ENCODE measurements at places on chromosomes 13 and 19.

GRCh38 chr13:43629691-43630480 lies 156.9 kb downstream of the ENOX1 start:
- no peak for DNase-seq

DNA sequence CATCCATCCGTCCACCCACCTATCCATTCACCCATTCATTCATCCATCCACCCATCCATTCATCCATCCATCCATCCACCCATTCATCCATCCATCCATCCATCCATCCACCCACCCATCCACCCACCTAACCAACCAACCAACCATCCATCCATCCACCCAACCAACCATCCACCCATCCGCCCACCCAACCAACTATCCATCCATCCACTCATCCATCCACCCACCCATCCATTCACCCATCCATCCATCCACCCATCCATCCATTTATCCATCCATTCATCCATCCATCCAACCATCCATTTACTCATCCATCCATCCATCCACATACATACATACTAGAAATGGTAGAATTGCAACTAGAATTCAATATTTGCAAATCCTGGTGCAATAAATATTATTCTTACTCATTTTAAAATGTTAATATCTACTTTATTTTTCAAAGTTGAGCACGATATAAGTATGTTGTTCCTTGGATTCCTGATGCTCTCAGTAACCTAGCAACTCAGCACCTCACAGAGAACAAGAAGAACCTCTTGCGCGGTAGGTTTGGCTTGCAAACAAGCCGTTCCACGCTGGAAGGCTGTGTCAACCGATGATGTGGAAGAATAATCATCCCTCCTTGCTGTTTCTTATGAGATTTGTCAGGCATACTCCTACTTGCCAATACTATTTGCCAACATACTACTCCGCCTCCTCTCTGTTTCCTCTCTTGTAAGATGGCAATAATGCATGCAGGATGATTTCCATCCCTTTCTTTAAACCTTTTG lies 111.7 kb downstream of the GNG7 start:
- no peak for DNase-seq

DNA sequence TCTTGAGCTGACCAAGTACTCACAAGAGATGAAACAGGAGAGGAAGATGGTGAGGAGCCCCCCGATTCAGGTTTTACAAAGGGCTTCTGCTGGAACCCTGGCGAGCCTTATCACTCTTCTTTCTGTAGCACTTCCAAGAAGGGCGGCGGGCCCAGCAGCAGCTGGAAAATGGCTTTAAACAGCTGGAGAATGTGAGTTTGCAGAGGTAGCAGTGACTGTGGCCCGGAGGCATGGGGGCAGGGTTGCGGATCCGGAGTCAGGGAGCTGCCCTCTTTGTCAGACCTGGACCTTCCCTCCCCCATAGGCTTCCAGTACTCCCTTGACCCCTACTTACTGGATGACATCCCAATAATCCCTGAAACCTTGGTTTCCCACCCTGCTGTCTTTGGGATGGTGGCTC lies 3.6 kb downstream of the TRIP10 start:
- no peak for DNase-seq

DNA sequence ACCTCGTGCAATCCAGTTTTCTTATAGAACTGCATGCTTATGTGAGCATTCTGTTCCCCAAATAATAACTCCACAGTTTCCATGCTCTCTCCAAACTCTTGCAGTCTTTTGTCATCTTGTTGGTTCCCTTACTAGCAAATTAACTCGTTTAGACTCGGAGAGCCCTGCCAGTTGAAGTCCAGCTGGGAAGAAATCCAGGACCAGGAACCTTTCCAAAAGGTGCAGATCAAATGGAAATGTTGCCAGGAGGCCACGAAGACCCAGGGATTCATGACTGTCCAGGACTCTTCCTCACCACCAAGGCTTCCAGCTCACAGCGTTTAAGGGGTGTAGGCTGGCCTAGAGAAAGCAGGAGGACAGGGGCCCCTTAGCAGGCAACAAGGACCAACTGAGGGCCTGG lies 2.1 kb upstream of the TDRD12 start:
- no peak for DNase-seq

GRCh38 chr13:39379118-39379517 lies 223.9 kb downstream of the LHFPL6 start:
- no peak for DNase-seq

DNA sequence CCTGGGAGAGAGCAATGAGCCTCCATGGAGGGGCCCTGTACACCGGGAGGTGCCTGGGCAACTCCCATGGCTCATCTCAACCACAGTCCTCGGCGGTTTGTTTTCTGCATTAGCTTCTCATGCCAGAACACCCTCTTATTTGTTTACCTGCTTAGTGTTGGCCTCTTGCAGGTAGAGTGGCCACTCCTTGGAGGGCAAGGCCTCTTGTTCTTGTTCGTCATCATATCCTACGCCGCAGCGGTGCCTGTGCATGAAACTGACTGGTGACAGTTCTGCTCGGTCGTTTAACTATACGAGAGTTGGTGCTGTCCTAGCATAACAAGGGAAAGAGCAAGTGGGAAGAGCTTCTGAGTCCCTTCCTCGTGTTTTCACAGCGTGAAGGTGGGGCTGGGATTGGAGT lies 40.5 kb upstream of the RNF113B start:
- DNase-seq, result no peak

- DNase-seq, result no peak
Measured at GRCh38 chr19:38840583-38840968, 9.0 kb upstream of the ECH1 start.

GRCh38 chr13:37429976-37430375 lies 168.6 kb downstream of the POSTN start:
- DNase-seq, result no peak

GRCh38 chr19:55384131-55384919 lies at the start of gene TMEM238:
Gene TMEM238 (minus strand): TSS chr19:55384292. CDS start chr19:55384259, 33 bp downstream.
- no peak for DNase-seq

- DNase-seq, result no peak
Measured at GRCh38 chr13:27967736-27968315, 1.3 kb downstream of the CDX2 start.

DNA sequence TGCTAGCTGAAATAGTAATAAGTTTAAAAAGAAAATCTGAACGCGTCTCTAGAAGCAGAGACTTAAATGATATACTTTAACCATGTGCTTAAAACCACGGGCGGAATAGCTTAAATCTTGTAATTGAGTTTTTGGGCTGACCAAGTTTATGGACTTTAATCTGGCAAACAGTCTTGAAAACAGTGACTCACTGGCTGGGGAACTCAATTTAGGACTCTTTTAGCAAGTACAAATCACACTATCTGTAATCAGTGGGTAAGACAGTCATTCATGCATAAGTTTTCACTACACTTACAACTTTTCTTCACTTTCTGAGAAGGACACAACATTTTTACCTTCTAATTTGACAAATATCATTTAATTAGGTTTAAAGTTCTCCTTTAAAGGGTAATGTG lies 26.8 kb downstream of the ZNF627 start:
- DNase-seq, result no peak

- no peak for DNase-seq
Measured at GRCh38 chr13:32746474-32746873, 160.2 kb downstream of the PDS5B start.

DNA sequence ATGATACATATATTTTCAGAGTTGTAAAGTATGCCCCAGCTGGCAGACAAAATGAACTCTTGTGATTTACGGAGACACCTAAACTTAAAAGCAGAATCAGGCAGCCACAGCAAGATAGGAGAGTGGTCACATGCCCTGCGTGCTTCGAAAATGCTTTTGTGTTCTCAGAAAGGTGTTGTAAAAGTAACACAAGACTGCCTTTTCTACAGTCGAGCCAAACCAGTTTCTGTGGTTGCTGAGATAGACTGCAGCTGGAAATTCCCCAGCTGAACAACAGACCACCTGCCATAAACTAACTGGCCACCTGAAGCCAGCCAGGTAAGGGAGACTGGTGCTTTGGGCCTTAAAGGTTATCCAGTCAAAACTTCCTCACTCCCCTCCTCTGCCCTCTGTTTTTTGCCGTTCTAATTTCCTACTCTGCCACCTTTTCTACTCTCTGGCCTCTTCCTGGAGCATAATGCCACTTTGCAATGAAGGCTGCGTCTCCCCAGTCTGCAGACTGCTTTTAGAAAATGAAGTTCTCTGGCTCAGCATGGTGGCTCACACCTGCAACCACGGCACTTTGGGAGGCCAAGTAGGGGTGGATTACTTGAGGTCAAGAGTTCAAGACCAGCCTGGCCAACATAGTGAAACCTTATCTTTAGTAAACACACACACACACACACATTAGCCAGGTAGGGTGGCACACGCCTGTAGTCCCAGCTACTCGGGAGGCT lies 381.2 kb upstream of the SLITRK1 start:
- no peak for DNase-seq

GRCh38 chr13:44012910-44013757 lies 133.4 kb downstream of the LACC1 start:
- DNase-seq, result no peak

- DNase-seq, result no peak
Measured at GRCh38 chr19:7505682-7506384, 10.1 kb upstream of the ZNF358 start.

GRCh38 chr19:34096020-34096915 lies 76.0 kb upstream of the LSM14A start:
- DNase-seq, result no peak

GRCh38 chr13:30847650-30848307 lies 58.3 kb upstream of the MEDAG start:
- DNase-seq, result peak; percentile 4

DNA sequence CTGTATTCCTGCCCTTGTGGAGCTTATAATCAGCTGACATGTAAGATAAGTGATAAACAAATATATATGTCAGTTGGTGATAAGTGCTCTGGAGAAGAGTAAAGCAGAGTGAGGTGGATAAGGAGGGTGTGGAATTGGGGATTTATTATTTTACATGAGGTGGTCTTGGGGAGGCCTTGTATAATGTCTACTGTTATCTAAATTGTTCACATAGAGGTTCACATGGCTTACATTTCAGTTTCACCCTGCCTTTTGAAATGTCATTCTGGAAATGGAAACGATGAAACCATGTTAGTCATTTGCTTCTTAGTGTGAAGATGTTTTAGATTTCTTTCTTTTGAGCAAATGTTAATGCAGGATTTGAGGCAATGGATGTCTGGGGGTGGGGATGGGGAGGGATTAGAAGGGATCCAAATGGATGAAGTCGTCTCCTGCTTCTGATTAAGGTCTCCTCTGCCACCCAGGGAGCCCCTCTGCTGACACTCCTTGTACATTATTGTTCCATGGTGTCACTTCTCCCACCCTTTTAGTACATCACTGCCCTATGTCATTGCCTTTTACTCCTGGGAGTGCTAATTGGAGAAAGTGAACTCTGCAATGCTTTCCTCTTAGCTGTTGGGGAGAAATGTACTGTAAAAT lies 14.0 kb downstream of the B3GLCT start:
- no peak for DNase-seq

GRCh38 chr19:53157626-53158025 lies 1.2 kb downstream of the ZNF347 start:
- DNase-seq, result no peak

DNA sequence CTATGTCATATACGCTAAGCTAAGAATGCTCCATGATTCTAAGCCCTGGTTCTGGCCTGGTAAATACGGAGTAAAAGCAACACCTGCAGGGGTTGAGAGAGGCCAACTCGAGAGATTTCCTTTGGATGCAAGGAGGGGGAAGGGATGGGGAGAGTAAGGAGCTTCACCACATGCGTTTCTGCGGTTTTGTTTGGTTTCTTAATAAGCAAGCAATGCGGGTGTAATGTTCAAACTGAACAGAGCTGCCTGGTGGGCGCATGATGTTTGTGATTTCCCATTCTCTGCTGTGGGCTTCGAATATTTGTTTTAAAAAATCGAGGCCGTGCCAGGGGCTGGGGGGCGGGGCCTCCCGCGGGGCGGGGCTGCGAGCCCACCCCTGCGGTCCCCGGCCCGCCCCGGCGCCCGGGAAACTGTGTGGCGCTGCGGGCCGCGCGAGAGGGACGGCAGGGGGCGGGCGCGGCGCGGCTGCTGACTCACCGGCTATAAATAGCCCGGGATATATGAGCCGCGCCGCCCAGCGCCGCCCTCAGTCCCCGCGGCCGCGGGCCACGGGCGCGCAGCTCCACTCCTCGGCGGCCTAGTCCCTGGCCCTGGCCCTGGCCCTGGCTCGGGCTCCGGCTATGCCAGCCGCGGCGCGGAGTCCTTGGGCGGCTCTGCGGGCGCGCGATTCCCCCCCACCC lies 5.1 kb downstream of the BBC3 start:
- DNase-seq, result peak; percentile 68

GRCh38 chr13:89828506-89828905 lies 1519.0 kb upstream of the MIR17HG start:
- no peak for DNase-seq

- DNase-seq, result no peak
Measured at GRCh38 chr19:21586311-21587116, 81.1 kb downstream of the ZNF429 start.

DNA sequence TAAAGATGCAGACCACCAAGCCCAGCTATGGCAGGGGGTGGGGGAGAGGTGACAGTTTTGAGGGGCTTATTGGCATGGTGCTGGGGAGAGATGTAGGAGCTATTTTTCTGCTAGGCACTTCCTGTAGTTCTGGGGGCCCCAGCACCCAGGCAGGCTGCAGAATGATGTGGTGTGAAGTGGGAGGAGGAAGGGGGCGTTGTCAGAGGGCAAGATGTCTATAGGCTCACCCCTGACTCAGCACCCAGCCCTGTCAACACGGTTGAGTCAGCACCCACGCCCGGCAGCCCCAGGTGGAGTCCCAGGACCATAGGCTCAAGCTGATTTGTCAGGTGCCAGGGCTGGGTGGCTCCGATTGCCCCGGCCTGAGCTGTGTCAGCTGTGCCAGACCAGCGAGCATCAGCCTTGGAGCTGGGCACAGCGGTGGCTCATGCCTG lies 5.8 kb downstream of the KLF2 start:
- DNase-seq, result peak; percentile 92

DNA sequence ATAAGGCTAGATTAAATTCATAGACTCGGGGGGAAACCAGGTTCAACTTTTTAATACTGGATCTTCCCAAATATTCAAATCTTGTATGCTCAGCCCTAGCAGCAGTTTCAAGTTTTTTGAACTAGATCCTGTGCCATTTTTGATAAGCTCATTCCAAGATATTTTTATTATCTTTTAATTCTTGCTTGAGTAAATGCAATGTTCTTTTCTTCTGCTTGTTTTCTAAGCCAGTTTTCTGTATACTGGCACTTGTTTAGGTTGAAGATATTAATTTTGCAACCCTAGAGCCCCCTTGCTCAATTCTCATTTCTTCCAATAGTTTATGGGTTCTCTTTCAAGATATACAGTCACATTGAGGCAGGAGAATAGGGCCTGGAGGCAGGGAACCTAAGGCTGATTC lies 13.1 kb upstream of the PNMA8C start:
- DNase-seq, result no peak

DNA sequence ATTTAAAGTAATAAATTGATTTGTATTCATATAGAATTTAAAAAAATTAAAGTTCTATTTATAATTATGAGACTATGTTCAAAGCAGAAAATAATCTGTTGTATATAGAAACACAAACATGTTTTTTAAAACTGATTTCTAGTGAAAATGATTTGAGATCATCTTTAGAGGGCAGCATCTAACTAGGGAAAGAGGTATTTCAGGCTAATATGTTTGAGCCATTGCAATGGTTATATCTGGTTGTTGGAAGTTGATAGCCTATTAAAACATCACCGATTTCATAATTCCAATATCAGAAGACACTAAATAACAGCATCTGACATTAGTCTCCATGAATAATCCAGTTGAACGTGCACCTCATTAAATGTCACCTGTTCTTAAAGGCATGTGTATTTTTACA lies 79.8 kb upstream of the SLITRK6 start:
- no peak for DNase-seq

Data from activated CD4-positive, alpha-beta T cell treated with anti-CD3 and anti-CD28 coated beads, Interleukin-2, amount 50 U/mL, for 24 hours (primary cell).